ENCODE measurements at places on chromosomes 3 and 15.

DNA sequence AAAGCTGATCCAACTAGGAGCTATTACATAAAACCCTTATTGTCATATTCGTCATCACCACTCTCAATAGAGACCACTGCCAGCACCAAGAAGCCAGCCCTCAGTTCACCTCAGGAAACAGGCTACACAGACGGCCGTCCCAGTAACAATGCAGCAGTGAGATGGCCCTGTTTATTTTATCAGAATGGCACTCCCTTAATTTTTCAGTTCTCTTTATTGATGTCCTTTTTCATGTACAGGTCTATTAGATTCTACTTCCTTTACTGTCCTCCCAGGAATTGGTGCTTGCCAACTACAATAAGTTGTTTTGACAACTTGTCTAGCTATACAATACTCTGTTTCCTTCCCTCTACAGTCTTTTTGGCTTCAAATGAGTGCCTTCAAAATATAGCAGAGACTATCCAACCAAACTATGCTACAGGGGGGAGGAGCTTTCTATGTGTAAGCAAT lies 272.5 kb downstream of the ZBTB20 start:
- peak; percentile 37 for DNase-seq

GRCh38 chr3:5260992-5261501 lies 73.5 kb downstream of the EDEM1 start:
- no peak for DNase-seq

- no peak for DNase-seq
Observed at GRCh38 chr3:8845641-8846040, 76.2 kb upstream of the OXTR start.

- no peak for DNase-seq
Observed at GRCh38 chr15:69497667-69498066, 45.0 kb downstream of the RPLP1 start.

DNA sequence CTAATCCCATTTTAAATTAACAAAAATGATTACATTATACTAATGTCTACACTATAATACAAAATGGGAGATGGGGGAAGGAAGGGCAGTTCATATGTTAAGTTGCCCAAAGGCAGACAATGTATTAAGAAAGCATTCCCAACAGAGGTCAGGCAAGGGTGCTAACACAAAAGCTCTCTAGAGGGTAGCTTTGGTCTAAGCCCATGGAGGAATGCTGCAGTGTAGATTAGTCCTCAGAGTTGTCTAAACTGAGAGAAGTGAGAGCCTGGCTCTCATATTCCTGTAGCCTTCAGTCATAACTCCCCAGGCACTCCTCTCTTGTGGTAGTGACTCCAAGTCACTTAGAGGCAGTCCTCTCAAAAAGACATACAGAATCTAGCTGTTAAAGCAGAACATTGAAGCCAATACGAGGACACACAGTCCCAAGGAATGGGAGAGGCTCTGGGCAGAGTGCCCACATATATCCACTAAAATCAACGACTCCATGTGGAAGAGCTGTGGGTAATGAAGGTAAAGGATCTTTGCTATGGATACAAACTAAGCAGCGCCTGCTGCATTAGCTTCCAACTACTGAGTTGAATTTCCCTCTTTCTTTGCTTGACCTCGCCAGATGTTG lies 14.5 kb downstream of the NEK10 start:
- DNase-seq = no peak

DNA sequence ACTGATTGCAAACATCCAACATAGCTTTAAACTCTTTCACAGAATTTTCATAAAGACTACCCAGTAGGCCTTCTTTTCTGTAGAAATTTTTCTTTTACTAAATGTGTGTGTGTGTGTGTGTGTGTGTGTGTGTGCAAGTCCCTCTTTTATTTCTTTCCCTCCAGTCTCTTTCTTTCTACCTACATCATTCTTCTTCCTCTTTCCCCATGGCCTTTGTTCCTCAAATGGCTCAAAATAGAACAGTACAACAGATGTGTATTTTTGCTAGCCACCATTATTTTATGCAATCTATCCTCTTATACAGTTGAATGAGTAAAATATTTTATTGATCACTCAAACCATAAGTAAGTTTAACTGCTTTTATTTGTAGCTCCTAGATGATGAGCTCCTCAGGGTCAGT lies 76.4 kb downstream of the USF3 start:
- no peak for DNase-seq

- DNase-seq = no peak
Observed at GRCh38 chr15:76803049-76803571, 102.0 kb downstream of the SCAPER start.

DNA sequence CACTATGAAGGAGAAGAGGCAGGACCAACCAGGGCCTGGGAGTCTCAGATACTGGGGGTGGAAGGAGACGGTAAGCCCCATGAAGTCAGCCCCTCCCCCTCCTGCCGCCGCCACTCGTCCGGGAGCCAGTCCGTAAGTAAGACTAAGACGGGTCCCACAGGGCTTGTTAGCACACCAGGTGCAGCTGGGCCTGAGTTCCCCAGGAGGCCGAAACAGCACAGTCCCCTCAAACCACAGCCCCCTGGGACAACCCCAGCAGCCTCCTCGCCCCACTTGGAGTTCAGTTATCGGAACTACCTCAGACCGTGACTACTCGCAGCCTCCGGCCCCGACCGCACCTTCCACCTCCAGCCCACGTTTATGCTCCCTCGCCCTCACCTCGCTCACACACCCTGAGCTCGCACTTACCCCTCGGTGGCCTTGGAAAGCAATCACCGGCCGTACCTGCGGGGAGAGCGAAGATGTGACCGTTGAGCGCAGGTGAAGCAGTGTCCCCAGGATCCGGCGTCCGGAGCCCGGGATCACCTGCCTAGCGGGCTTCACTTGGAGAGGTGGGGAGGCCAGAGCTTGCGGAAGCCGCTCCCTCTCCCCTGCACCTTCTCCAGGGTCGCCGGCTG lies 557 bp downstream of the ELL3 start:
- no peak for DNase-seq

- DNase-seq = no peak
Observed at GRCh38 chr3:38549082-38549481, 52.9 kb downstream of the EXOG start.

GRCh38 chr3:100108464-100109079 lies 5.7 kb downstream of the FILIP1L start:
- no peak for DNase-seq

DNA sequence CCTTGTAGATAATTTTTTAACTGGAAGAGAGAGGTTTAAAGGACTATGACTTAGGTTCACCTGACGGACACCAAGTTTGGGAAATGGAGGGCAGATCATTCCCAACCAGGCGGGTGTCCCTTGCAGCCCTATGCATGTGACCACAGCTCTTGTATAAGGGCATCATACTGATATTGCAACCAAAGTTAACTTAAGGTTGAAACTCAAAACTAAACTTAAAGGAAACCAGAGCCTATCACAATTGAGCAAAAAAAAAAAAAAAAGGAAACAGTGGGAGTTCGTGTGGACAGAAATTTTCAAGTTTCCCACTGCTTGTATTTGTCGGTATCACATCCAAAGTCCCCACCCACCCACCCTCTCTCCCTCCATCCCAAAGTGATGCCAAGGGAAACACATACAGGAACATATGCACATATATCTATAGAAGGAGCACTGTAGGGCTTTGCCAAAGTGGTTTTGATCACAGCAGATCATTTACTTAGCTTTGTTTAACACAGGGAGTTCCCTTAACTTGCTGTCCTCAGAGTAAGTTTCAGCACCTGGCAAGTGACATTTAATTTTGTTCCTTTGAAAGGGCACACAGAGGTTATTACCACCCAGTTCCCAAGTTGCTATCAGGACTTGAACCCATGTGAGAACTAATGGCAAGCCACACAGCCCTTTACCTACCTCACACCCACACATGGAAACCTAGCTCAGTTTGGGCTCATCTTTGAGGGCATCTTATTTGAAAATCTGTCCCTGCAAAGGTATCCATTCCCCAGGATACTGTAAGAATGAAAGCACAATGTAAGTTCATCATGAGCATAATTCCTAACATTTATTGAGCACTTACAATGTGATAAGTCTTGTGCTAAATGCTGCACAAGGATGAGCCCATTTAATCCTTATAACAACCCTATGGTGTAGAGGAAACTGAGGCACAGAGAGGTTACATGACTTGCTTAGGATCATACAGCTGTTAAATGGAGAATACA lies 204.5 kb upstream of the CMC1 start:
- DNase-seq = no peak

DNA sequence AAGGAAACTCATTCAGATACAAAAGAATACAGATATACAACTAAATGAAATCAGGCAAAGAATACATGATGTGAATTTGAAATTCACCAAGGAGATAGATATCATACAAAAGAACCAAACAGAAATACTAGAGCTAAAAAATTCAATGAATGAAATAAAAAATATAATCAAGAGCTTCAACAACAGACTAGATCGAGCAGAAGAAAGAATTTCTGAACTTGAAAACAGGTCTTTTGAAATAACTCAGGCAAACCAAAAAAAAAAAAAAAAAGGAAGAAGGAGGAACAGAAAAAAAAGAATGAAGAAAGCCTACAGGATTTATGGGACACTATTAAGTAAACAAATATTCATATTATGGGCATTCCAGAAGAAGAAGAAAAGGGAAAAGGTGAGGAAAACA lies 137.8 kb downstream of the DMXL2 start:
- peak; percentile 2 for DNase-seq

DNA sequence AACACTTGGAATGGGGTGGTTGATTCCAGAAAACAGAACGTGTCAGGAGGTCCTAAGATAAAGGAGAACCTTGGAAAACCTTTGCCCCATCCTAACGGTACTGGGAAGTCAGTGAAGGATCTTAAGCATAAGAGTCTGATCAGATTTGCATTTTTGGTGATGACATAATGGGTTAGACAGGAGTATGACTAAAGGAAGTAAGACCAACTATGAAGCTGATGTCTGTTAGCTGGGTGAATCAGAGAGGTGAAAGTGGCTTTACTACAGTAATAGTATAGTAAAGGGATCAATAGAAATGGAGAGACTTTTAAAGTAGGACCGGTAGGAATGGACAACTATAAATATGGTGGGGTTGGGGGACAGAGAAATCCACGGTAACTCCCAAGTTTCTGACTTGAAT lies 12.6 kb downstream of the GTF2A2 start:
- DNase-seq = no peak

DNA sequence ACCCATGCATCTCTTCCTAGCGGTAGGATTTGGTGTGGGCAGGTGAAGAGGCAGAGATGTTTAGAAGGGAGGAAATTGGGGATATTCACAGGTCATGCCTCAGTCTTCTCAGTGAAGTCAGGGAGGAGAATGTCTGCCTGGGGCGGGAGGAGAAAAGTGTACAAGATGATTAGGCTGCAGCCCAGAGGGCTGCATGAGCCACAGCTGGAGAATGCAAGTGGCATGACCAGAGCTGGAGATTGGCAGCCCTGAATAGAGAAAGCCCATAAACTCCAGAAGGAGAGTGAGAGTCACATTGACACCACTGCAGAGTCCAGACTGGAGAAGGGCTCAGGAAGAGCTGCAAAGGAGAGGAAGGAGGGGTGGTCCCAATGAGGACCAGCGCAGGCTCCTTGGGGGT lies 22.6 kb downstream of the PDHB start:
- DNase-seq = no peak

DNA sequence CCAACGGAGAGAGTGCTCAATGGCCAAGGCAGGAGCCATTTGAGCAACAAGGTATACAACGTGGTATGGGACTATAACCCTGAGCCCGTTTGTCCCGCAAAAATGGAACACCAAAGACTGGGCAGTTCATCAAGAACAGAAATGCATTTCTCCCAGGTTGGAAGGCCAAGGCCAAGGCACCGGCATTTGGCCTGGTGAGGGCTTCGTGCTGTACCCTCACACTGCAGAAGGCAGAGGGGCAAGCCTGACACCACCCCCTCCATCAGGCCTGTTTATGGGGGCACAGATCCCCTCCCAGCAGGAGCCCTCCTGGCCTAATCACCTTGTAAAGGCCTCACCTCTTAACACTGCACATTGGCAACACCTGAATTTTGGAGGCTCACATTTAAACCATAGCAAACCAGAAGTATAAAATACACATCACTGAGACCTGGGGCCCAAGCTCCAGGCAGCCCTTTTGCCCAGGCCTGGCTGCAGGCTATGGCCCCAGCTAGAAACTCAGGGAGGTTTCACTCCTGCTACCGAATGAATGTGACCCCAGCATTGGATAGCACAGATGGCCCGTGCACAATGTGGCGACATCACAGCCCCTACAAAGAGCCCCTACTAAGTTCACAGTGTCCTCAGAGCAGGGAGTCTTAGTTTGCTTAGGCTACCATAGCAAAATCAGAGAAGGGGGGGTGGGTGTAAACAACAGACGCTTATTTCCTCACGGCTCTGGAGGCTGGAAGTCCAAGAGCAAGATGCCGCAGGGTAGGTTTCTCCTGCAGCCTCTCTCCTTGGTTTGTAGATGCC lies 47.1 kb downstream of the KLF15 start:
- no peak for DNase-seq

DNA sequence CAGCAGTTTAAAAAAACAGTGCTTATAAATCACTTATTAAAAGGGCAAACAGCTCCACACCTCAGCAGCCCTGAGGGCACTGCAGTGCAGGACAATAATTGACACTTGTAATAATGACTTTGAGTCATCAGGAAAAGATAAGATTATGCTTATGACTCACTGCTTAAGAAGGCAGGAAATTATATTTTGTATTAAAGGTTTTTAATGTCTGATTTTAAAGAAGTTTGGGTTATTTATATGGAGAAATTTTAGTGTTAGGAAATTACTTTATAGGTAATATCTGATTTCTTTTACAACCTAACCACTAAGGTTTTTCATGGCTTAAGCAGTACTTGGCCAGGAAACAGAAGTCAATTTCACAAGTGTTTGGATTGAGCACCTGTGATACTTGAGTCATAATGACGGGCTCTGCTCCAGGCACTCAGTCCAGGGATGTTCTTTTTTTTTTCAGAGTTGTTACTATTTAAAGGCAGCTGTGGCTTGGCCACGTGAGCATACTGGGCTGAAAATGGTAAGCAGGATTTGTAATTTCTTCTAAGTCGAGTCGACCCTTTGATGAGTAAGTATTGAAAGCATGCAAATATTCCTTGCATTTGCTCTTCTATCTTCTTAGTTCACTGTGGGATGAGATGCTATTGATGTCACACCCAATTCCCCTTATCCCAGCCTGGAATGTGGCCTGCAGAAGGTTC lies 21.6 kb upstream of the SLC6A20 start:
- DNase-seq = peak; percentile 97

DNA sequence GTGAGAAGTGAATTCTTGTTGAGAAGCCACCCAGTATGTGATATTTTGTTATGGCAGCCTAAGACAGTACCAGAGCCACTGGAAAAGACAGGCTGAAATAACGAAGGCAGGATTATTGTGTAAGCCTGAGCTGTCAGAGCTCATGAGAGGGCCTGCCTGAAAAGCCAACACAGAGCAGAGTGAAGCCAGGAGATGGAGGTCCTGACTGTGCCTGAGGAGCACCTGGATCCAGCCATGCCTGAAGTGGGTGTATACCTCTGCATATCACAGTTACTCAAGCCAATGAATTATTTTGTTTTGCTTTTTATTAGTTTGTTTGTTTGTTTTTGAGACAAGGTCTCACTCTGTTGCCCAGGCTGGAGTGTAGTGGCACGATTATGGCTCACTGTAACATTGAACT lies 4.1 kb upstream of the CMTM7 start:
- DNase-seq = no peak

DNA sequence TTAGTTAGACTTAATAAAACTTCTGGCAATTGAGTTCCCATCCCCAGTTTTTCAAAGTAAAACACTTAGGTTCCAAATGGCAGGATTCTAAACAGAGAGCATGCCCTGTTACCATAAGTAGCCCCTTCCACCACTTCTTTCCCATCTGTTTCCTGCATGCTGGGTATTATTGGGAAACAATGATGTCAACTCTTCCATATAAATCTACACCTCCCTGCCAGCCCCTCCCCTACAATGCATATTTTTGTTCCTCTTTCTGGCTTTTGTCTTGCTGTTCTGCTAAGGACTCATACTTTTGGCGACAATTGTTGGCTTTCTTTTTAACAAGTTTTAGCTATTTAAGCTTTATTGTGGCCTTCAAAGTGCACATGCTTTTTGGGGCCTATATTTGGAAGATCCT lies 11.1 kb downstream of the ARHGAP31 start:
- peak; percentile 77 for DNase-seq
